ENCODE measurements at places on chromosomes 3 and 15.

DNA sequence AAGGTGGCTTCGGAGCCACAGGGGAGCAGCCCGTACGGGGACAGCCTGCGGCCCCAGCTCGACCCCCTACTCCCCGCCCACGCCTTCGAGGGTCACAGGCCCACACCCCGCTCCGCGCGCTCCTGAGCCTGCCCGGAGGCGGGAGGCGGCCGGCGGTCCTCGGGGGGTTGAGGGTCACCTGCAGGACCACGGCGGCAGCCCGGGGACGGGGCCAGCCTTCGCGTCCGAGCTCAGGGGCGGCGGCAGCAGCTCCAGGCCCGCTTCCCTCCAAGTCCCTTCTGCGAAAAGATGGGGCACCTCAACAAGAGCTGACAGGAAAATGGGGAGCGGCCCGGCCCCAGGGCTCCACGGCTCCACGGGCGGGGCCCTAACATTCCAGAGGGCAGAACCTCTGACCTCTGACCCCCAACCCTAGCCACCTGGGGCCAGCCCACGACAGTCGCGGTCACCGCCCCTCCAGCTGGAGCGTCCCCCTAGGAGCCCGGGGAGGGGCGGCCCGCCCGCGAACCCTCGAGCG, 428 bp downstream of the LYSMD4 start:
- DNase-seq = no peak

GRCh38 chr15:68275165-68275746, 2.3 kb upstream of the FEM1B start:
- no peak for DNase-seq

GRCh38 chr3:64215103-64215502, 10.2 kb downstream of the PRICKLE2 start:
- no peak for DNase-seq

DNA sequence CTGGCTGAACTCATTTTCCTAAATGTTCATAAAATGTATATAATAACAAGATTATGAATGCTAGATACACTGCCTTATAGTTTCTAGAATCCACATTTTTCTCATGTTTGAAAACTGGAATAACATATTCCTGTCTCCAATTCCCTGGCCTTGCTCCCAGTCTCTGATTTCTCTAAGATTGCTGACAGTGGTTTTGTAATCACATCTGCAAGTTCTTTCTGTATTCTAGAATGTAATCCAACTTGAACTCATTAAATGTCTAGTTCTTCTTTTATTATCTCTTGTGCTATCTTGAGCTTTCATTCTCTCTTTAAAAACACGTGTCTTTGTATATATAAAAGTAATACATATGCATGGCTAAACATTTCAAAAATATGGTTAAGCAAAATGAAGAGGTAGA, 215.2 kb upstream of the ADAMTS9 start:
- DNase-seq = no peak

GRCh38 chr3:187943677-187944389, 198.6 kb upstream of the BCL6 start:
- peak; percentile 50 for DNase-seq

- DNase-seq = no peak
Measured at GRCh38 chr3:34619990-34620389, 821.6 kb downstream of the PDCD6IP start.

DNA sequence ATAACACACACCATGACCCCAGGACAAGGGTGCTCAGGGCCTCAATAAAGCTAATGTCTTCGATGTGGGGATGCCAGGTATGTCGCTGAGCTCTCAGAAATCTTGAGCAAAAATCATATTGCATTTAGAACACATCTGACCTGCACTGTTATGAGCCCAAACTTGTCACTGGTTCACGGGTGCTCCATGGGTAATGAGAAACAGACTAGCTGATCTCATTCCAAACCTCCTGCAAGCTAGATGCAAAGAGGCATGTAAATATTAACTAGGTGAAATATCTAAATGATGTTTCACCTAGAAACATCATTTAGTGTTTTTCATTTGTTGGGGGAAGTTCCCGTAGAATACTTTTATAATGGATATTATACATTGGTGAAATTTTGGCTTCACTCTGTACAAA, 549.4 kb downstream of the OCA2 start:
- DNase-seq = no peak

GRCh38 chr3:11498646-11499045, 145.1 kb downstream of the VGLL4 start:
- DNase-seq = no peak

DNA sequence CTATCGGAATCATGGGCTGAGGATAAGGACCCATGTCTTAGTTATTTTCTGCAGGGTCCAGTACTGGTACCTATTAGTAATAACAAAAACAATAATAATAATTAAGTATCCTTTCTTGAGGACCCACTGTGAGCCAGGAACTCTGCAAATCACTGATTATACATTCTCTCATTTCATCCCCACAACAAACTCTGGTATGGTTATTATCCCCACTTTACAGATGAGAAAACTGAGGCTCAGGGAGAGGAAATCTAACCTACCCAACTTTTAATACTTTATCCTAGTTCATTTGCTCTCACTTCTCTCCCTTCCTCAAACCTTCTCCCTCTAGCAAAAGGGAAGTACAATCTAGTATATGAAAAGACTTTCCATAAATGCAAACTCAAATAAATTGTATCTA, 528.4 kb upstream of the PROK2 start:
- DNase-seq = no peak

DNA sequence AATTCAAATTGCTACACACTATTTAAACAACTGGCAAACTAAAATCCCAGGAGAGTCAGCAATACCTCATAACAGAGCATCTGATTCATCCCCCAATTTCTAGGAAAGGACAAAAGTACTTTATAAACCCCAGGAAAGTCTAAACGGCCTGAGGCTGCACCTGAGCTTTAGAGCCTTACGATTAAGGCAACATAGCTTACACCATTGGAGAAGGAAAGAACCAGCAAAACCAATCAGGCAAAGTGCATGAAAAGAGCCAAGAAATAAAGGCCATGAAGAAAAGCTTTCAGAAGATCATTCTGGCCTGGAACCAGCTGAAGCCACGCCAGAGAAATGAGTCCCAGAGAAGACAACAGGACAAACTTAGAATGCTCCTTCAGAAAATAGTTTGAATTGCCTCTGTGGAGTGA, 48.1 kb downstream of the PTPN9 start:
- no peak for DNase-seq

DNA sequence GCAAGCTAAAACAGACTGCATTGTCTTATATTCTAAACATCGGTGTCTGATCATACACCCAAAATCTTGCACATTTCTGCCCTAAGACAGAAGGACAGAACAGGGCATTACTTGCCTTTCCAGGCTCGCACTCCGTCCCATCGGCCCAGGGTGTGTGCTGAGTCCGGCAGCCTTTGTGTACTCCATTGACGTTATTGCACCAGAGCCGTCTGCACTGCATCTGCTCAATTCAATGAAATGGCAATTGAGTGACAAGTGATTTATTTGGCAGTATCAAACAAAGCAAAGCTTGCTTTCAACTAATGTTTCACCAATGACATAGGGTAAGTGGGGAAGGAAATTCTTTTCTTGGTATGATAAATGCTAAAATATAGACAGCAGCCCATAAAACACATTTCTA, 40.0 kb downstream of the ADAMTS9 start:
- DNase-seq = no peak

GRCh38 chr3:86788371-86788770, 202.6 kb downstream of the VGLL3 start:
- no peak for DNase-seq

DNA sequence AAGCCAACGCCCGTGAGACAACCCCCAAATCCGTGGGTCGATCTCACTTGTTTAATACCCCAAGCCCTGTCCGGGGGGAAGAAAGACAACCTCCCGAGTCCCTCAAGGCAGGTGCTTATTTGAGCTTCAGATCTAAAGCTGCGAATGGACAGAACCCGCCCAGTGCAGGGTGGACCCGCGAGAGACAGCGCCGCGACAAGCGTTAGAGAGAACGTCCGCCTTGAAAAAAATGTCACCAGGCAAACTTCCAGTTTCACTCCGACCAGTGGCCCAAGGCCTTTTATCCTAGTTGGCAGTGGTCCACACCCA, 740 bp upstream of the OXSR1 start:
- no peak for DNase-seq

DNA sequence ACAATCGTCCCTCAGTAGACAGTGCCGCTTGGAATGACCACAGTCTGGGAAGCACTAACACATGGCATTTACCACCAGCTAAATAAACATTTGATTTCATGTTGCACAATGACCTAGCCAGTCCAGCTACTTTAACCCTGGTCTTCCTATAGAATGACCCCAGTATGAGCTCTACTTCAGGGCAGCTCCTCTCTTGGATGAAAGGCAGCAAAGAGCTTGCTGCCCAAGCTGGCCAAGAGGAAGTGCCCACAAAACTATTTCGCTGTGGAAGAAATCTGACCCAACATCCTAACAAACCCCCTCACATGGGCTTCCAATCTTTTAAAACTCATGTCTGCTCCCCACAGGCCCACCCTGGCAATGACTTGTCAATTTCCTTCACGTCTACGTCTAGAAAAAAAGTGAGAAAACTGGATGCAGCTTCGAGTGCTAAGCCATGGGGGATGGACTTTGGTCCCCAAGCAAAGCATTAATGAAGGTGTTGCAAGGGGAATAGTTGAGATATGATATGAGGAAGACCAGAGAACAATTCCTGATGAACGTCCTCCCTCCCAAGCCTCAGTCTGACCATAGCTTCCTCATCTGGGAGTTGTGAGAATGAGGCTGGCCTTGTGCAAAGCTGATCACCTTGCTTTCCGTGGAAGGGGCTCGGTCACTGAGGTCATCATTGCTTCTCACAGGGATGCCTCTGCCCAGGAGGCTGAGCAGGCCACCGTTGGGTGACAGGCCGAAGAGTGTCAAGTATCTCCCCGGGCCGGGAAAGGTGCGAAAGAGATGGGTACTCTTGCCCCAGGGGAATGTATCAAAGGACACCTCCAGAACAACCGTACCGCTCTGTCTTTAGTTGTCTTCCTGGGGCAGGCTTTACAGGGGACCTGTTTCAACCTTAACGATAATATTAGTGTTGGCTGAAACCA, 964 bp downstream of the SLC25A20 start:
- no peak for DNase-seq

DNA sequence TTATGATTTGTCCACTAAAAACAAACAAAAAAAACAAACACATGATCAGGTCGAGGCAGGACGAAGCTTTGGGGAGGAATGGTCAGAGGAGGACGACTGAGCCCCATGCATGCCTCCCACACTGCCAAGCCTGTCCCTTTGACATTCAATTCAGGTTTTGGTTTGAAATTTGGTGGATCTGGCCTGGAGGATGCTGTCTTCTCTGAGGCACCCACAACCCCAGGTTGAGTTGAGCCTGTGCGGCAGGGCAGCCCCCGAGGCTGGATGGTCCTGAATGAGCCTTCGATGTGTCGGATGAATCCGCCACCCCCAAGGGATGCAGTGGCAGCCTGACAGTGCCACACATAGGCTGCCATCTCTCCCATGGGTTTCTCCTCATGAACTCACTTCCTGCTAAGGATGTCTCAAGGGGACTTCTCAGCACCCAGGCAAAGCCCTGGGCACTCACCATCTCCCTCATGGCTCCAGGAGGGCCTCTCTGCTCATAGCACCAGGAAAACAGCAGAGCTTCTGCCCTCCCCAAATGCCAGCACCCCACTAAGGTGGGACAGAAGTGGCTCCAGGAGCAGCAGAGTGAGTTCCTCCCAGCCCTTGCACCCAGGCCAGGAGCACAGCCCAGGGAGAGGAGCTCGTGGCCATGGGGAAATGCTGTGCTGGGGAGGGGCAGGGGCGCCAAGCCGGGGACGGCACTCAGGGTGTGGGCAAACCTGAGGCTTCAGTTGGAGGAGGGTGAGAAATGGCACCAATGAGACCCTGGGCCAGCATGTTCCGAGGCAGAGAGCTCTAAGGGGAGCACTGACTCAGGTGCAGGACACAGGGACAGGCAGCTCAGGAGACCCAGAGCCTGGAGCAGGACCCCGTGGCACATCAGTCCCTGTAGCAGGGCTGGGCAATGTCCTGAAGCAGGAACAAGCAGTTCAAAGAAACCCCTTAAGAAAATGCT, 18.5 kb downstream of the PRR23E start:
- no peak for DNase-seq

GRCh38 chr3:176911579-176911978, 285.7 kb downstream of the TBL1XR1 start:
- DNase-seq = no peak

- DNase-seq = no peak
Measured at GRCh38 chr3:42157540-42158538, 66.7 kb downstream of the TRAK1 start.

- no peak for DNase-seq
Measured at GRCh38 chr15:78660584-78660983, 19.6 kb upstream of the CHRNB4 start.

DNA sequence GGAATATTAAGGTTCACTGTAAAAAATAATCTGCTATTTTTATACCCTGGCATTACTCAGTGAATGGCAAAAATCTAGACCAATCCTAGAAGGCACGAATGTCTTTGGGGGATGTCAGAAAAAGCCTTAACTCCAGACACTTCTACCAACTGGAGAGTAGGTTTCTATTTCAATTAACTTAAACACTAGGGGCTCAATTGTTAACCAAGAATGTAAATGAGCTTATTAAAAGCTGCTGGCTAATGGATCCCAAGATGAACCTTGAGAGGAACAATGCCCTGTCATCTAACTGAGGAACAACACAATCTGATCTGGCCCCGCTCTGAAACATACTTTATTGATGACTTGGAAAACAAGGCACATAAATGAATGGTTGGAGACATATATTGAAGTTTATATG, 701.4 kb downstream of the FHIT start:
- DNase-seq = no peak

GRCh38 chr3:177603148-177603603, 405.9 kb upstream of the TBL1XR1 start:
- no peak for DNase-seq

DNA sequence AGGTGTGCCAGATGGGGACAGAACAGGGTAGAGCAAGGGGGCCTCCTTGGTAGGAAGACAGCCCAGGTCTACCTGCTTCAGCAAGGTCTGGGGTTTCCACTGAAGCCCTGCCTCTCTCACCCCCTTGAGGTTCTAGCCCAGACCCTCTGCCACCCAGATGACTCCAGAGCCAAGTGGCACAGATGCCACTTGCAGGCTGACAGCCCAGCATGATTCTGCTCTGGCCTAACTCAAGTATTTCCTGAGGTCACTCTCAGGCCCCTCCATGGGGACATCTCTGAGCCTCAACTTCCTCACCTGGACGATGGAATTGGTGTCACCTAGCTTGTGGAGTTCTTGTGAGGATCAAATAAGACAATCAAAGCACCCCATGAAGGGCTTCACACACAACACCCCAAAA, 23.9 kb downstream of the PLXNB1 start:
- DNase-seq = no peak

DNA sequence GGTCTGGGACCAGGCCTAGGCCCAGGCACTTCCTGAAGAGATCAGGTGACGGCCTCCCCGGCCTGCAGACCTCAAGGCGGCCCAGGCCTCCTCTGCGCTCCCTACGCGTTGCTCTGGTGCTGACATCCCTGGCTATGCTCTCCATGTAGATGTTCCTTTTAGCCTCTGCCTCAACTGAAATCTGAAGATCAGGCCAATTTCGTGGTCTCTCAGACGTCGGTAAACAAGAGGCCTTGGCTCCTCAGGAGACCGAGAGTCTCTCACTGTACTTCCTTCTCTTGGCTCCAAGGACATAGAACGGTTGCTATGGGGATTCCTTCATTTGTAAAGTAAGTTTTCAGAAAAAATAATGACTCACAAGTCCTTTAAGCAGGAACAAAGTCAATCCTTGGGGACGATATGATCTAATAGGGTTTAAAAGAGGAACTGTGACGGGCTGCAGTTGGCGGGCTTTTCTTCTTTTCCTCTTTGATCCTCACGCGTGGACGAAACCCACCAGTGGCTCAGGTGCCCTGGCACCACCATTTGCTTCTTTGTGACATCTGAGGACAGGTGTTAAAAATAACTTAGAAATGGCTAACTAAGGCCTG, 55.6 kb upstream of the CGNL1 start:
- peak; percentile 61 for DNase-seq
